ENCODE measurements at places on chromosomes 11 and 22.
A peak's percentile ranks its signal among the peaks of the same experiment; 100 is the strongest.

GRCh38 chr11:47887910-47888569, 39.9 kb upstream of the NUP160 start:
- no peak for DNase-seq

- DNase-seq = no peak
These were observed 42.7 kb downstream of the DNHD1 start for GRCh38 chr11:6539748-6540268.

DNA sequence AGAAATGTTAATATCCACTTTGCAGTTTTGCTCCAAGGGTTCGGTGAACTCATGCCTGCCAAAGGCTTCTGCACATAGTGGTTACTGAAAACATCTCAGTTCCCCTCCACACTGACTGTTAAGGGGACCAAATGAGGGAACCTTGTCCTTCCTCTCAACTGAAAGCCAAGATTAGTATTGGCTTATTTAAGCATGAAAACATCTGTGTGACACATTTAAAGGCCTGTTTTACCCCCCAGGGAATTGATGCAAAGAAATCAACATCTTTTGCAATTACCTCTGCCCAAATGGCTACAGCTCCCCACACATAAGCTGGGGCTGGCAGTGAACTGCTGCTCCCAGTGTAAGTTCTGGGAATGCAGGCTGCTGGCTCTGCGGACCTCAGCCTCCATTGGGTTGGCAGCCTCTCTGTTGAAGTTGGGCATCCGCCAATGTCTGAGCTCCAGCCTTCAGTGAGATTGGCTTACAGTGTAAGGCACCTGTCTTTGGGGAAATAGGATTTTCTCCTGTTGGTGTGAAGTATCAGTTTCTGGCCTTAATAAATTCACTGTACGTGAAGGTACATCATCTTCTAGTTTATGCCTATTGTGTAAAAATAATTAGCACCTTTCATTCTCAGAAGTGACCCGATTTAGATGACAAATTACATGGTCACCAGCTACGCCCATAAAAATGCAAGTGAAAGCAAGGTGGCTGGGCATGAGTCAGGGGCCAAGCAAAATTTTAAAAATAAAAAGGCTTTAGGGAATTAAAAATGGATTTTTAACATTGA, 213.4 kb upstream of the SYN3 start:
- DNase-seq = no peak

DNA sequence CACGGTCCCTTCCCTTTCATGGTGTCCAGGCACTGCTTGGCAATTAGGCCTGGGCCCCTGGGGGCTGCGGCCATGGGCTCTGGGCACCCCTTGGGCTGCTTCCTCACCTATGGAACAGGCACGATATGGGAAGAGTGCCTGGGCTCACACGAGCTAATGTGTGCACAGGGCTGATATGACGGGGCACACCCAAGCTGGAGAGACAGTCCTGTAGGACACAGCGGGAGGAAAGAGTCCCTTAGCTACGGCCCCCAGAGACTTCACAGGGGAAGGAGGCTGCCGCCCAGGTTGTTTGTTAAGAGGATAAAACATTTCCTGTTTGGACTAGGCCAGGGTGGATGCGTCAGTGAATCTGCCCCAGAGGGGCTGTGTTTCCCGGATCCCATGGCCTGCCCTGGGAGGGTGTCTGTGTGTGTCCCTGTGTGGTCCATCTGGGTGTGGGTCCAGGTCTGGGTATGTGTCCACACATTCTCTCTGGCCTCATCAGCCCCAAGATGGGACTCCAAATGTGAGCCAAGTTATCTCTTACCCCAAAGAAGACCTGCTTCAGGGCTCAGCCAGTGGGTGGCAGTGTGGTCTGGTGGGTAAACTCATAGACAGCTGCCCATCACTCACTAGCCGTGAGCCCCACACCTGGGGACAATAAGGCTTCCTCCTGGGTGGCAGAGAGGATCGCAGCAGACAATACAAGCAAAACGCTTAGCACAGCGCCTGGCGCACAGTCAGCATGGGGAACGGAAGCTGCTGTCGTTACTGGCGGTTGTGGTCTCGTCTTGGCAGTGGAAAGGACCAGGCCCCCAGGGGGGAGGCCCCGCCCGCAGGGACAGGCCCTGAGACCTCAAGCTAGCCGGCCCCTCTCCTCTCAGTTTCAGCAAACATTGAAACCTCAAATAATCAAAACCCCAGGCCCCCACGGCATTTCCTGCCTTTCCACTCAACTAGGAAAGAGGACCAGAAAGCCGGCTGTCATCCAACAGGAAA, 3.2 kb upstream of the EMID1 start:
- DNase-seq = peak; percentile 5

DNA sequence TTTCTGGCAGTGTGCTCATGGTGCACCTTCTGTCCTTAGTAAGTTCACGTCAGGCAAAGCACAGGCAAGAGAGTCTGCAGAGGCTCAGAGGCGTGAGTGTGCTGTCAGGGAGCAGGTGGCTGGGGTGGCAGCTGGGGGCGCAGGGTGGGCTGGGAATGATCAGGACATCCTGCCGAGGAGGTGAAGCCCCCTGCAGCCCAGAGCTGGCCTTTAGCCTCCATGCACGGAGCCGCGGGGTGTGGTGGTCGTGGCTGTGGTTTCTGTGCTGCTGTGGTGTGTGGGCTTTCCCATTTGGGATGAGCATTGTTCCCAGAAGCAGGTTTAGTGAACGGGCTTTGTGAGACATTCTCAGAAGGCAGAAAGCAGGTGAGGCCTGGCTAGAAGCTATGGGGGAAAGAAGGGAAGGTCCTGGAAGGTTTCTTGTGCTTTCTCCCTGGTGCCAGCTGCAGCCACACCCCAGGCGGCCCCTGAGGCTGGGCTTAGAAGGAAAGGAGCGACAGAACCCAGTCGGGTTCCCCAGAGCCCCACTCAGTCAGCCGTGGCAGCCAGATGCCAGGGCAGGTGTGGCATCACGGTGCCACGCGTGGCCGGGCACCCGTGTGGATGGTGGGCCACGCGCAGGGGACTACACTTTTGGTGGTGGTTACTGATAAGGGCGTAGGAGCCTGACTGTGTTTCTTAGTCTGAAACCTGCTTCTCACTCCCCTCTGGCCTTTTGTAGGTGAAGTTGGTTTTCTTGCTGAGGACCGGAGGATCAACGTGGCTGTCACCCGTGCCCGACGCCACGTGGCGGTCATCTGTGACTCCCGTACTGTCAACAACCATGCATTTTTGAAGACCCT, 32.0 kb downstream of the IGHMBP2 start:
- DNase-seq = no peak

GRCh38 chr22:47739291-47740015, 977.0 kb downstream of the TBC1D22A start:
- no peak for DNase-seq

DNA sequence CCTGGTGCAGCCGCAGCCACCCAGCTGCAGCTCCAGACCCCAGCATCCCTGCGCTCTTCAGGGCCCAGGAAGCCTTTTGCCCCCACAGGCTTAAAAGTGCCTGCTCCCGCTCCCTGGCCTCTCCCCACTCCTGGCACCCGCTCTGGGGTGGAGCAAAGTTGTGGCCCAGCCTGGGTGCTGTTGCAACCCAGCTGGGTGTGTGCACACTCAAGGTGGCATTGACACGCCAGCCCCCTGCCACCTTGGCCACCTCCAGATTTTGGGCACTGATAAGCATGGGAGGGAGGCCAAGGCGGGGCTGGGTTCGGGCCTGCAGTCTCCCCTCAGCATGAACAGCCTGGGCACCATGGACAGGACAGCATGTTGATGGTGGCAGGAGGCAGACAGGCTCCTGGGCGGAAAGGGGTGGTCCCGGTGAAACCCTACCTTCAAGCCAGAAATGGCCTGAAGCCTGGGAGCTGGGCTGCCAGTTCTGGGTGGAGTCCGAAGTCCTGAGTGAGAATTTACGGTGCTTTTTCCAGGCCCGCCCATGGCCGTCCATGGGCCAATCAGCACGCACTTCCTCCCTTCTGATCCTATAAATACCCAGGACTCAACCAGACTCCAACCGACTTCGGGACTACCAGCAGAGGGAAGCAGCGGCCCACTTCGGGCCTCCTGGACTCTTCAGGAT, 23.6 kb upstream of the RNASEH2C start:
- no peak for DNase-seq

GRCh38 chr11:71373791-71374454, 74.3 kb downstream of the DHCR7 start:
- no peak for DNase-seq

GRCh38 chr22:26998129-26998528, 340.7 kb downstream of the MIAT start:
- no peak for DNase-seq

DNA sequence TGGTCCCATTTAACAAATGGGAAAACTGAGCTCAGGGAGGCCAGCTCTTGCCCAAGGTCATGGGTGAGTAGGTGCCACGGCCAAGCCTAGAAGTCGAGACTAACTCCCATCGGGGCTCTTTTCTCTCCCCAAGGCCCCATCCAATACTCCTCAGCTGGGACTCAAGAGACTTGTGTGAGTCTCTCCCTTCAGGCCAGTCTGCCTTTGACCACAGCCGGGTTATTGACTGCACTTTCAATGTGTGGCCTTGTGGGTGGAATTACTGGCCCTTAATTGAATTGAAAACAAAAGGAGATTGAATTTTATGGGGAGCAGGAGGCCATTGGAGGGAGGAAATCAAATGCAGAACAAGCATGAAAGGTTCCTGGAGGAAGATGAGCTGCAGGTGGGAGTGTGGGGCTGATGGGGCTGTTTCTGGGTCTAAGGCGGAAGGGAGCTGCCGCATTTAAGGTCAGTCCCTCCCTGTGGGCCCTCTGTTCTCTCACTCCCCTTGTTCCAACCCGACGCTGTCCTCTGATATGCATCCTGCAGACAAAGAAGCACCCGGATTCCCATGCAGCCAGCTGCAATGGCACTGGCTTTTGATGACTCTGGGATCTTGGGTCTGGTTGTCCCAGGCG, 552.8 kb downstream of the MIAT start:
- no peak for DNase-seq

- DNase-seq = no peak
These were observed 6.2 kb downstream of the USH1C start for GRCh38 chr11:17538054-17538453.

GRCh38 chr11:12163181-12163941, 53.0 kb downstream of the MICAL2 start:
- DNase-seq = no peak

GRCh38 chr11:91866642-91867041, 358.0 kb upstream of the FAT3 start:
- DNase-seq = no peak

DNA sequence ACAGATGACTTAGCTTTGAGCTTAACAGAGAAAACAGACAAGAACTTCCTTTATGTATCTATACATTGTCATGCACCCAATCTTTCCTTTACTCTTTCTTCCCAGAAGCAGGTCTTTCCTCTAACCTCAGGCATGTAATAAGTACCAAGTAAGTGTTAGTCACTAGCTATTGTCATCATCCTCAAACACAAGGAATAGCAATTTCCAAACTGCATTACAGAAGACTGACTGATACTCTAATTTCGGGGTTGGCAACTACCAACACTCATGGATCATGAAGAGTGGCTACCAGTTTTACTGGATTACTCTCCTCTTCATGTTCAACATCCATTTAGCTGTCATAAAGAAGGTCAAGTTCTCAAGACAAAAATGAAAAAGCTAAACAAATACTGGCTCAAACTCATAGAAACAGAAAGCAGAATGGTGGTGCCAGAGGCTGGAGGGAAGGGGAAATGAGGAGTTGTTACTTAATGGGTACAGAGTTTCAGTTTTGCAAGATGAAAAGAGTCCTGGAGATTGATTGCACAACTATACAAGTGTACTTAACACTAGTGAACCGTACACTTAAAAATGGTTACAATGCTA, 111.6 kb downstream of the SIK3 start:
- DNase-seq = no peak

GRCh38 chr11:9974375-9974774, 310.5 kb downstream of the SWAP70 start:
- DNase-seq = no peak

All from activated CD8-positive, alpha-beta memory T cell treated with anti-CD3 and anti-CD28 coated beads for 1 hour (primary cell).